LNCaP clone FGC (cell line): ENCODE measurements at places on chromosomes 6 and 20.

- no peak for DNase-seq
These were observed 11.2 kb downstream of the TCFL5 start for GRCh38 chr20:62850333-62850974.

DNA sequence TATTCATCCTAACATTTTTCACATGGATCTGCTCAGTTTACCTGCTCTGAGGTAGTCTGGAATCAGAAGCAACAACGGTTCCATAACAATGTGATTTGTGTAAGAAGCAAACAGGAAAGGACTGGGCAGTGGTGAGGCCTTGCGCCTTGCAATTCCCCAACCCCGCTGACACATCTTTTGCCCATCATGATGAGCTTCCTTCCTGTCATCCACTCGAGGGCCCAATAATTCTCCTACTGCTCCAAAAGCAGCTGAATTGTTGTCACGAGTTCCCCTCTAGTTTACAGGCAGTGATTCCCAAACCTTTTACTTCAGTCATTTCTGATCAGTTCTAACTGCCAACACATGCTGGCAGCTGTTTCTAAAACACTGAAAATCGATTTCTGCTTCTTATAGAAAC is 22.9 kb downstream of the STX7 start:
- no peak for DNase-seq

- peak; percentile 45 for DNase-seq
These were observed 18.0 kb upstream of the UBE2V1 start for GRCh38 chr20:50130995-50131394.

DNA sequence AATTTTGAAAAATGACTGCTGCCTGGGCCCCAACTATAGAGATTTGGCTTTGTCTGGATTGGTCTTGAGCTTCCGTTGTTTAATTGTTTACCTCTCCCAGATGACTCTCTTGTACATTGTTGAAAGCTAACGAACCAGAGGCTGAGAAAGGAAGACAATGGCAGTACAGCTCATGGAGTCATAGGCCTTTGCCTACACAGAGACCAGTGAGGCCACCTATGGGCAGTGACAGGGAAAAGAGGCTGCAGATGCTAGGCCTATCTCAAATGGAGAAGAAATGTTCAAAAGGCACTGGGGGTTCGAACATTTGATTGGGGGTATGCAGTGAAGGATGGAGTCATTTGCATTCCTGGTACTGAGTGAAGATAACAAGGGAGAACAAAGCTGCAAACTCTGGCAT is 29.1 kb downstream of the OPN5 start:
- DNase-seq: no peak

GRCh38 chr20:55205665-55206064 is 730.3 kb downstream of the DOK5 start:
- DNase-seq: no peak

GRCh38 chr20:51497542-51498467 is 44.7 kb downstream of the NFATC2 start:
- no peak for DNase-seq

DNA sequence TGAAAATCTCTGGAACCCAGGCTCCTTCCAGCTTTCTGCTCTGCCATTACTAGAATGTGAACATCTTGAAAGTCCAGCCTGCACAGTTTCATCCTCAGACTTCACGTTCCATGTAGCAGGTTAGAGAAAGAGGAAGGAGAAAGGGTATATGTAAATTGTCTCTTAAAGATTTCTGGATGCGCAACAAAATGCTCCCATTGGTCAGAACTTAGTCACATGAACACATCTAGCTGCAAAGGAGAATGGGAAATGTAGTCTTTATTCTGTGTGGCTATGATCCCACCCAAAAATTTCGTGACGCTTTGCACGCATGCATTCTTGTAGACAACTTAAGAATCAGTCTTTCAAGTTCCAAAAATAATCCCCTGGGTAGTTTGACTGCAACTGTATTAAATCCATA is 46.4 kb upstream of the CHD6 start:
- no peak for DNase-seq

DNA sequence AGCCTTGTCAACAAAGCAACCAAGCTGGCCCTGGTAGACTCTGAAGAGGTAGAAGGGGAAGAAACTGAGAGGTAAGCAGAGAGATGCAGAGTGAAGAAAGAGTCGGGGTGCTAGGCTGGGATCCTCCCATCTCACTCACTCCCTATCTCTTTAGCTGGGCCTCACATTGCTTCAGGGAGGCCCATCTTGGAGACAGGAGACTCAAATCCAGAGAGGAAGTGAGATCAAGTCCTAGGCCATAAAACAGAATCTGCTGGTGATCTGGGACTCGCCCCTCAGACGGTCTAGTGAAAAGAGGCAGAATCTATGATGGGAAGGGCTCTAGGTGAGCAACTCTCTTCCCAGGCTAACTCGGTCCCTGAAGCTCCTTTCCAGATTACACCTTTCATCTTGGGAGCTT is 659 bp upstream of the GUCA1B start:
- no peak for DNase-seq

GRCh38 chr6:18360188-18360587 is 27.0 kb upstream of the RNF144B start:
- no peak for DNase-seq

DNA sequence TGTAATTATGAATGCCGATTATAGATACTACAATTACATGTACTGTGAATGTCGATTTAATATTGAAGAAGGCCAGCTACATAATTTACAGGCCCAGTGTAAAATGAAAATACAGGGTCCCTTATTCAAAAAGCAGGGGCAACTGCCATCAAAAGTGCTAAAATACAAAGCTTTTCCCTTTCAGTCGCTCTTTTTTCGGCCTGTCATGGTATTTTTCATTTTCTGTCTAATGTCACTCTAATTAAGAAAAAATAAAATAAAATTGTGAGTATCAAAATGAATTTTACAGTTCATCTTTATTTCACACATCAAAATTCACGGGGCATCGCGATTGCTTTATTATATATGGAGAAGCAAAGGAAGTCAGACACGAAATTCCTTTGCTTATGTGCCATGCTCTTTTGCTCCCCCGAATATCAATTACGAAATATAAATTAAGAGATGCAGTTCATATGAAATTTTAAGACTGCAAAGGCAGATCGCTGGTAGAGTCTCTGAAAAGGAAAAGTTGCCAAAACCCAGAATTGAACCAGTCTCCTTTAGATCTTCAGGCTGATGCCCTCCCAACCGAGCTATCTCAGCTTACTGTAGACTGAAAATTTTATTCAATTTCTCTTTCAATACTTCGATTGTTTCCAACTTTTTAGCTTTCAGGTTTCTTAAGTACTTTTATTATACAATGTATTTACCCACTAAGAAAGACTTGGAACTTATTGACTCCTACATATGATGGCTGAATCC is 197.0 kb downstream of the TRIM27 start:
- DNase-seq: no peak

DNA sequence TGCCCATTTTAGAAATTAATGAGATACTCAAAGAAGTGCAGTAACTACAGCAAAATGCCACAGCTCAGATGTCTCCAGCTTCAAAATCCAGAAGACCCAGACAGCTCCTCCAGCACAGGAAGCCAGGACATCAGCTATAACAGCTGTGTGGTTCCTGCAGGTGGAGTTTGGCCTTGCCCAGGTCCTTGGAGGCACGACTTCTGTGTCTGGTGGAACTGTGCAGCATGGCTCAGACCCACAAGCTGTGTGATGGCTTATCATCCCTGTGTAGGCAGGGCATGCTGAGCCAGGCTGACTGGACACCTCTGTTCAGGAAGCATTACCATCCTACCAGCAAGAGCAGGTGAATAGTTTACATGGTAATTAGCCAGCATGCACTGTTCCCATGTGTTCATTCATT is 26.5 kb upstream of the CD93 start:
- no peak for DNase-seq

GRCh38 chr6:7761051-7761450 is 35.2 kb downstream of the BMP6 start:
- no peak for DNase-seq

DNA sequence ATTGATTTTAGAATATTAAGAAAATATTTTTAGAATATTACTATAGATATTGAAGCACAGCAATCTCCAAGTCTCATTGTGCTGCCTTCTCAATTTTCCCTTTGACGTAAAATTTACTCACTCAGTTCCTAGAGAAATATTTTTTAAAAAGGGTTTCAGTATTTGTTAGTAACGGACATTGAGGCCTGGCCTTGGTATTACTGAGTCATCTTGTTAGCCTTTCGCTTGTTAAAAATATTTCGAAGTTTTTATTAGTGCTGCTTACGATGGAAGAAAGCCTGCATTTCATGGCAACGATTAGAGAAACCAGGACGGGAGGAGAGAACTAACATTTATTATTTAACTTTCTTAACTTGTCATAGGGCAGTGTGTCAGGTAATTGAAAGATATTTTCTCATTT is 82.2 kb downstream of the TIAM2 start:
- no peak for DNase-seq

- no peak for DNase-seq
These were observed 21.0 kb downstream of the NOL7 start for GRCh38 chr6:13635948-13636658.

- DNase-seq: no peak
These were observed 36.7 kb upstream of the CHD6 start for GRCh38 chr20:41654884-41655283.

DNA sequence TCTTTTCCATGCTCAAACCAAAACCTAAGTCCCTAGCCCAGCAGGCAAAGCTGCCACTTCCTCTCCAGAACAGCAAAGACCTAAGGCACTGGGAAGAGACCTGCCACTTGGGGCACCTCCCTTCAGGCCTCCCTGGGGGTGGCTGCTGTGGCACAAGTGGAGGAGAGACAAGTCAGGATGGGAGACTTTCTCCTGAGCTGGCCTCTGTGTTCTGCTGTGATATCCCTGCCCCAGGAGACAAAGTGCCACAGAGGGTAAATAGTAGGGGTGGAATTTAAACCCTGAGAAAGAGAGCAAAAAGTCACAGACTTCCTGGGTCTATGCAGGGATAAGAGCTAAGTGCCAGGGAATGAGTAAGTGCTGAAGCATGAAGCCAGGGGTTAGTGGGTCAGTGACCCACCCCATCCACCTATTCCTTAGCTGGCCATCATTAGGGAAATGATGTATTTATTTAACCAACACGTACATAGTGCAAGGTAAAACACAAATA is 84.2 kb downstream of the MRPL14 start:
- DNase-seq: no peak

DNA sequence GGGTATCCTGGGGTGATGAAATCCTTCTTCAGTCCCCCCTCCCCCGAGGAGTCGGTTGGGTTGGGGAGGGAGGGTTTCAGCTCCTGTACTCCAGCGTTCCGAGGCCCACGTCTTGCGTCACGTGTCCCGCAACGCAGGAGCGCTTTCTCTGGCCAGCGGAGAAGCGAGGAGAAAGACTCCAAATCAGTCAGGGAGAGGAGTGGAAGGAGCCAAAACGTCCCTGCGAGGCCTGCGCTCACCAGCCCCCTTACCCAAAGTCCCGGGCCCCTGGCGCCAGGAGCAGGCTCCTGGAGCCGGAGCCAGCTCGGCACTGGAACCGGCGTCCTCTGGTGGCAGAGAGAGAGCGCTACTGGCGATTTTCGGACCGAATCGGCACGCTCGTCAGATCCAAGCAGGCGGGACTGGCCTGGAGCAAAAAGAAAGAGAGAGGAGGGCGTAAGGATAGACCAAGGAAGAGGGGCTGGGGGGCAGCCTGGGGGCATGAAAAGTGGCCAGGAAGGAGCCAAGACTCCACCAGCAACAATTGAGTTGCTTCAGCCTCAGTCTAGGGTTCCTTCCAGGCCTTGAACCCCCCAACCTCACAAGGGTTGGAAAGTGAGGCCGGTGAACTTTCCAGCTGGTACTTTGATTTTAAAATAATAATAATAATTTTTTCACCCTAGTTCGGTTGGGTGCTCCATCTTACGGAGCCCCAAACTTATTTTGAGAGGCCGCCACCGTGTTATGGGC is at the start of gene GNAS:
TSS of gene GNAS (plus strand) at position 174 of the 729 bp plus-strand sequence.
- DNase-seq: no peak

- DNase-seq: no peak
These were observed 215.9 kb upstream of the TCF21 start for GRCh38 chr6:133673056-133673455.

GRCh38 chr6:126524811-126525326 is 185.0 kb downstream of the CENPW start:
- DNase-seq: no peak

- DNase-seq: no peak
These were observed 38.3 kb downstream of the SNX3 start for GRCh38 chr6:108222504-108222903.

DNA sequence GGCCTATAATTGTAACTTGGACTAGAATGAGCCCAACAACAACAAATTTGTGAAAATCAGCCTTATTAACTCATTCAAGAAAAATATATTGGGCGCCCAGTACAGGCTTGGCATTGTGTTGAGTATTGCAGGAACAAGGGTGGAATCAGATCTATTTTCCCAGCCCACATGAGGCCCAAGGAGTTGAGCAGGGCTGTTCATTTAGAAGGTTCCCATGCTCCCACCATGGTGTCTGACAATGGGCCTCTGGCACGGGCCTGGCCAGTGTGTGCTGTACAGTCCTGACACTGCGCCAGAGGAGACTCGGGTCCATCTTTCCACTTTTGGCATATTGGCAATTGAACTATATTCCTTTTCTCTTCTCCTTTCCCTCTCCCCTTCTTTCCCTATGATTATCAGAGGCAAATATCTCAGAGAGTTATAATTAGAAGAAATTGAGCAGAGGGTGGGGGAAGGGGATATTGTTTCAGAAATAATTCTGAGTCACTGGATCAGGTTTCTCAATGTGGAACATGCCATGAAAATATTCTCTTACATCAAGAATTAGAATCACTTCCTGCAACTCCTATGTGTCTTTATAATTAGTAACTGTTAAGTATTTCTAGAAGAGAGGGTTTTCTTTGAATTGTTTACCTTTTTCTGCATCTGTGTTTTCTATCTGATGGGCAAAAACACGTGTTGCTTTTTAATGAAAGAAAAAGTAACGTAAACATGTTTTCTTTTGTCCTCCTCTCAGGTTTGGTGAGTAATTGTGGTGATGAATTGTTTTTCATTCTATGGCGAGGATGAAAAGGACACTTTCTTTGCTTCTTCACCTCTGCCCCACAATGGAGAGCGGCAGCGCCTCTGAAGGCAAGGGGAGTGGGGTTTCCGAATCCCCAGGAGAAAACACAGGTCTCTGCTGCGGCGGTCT is 209.4 kb downstream of the FOXA2 start:
- DNase-seq: no peak

GRCh38 chr6:5950361-5950785 is 56.4 kb downstream of the NRN1 start:
- no peak for DNase-seq

GRCh38 chr6:25366903-25367545 is 87.8 kb downstream of the CARMIL1 start:
- DNase-seq: no peak

GRCh38 chr6:150004101-150004782 is 21.1 kb downstream of the RAET1L start:
- DNase-seq: no peak

- DNase-seq: no peak
These were observed 5.0 kb downstream of the COL20A1 start for GRCh38 chr20:63297796-63298572.

DNA sequence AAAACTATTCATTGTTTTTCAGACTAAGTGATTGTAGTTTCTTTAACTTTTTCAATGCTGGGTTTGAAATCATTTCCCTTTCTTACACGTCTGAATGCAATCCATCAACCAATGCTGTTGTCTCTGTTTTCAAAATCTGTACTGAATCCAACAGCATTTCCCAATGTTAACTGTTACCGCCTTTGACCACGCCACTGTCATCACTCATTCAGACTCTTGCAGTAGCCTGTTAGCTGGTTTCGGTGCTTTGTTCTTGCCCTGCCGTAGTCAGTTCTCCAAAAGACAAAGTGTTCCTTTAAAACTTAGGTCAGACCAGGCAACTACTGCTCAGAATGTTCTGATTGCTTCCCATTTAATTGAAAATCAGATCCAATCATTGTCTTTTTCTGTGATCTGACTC is 131.3 kb downstream of the PLCB4 start:
- no peak for DNase-seq
